ENCODE measurements at places on chromosomes 6 and 20.

DNA sequence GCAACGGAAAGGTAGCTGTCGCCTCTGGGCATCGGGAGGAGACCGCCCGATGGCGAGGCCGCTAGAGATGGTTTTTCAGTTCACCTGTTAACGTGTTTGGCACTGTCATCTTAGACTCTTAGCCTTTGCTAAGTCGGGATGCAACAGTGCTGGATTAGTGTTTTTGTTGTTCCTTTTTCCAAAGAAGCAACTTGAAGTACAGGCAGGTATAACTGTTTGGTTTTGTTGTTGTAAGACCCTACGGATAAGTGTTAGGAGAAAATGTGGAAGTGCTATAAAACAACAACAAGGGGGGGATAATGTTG lies 723 bp downstream of the MANEA start:
- no peak for DNase-seq

GRCh38 chr20:2101057-2101864 lies at the start of gene STK35:
Gene STK35, plus strand, starts transcription at chr20:2101827. Its CDS starts 55 bp downstream, at chr20:2101882.
- peak; percentile 65 for DNase-seq

DNA sequence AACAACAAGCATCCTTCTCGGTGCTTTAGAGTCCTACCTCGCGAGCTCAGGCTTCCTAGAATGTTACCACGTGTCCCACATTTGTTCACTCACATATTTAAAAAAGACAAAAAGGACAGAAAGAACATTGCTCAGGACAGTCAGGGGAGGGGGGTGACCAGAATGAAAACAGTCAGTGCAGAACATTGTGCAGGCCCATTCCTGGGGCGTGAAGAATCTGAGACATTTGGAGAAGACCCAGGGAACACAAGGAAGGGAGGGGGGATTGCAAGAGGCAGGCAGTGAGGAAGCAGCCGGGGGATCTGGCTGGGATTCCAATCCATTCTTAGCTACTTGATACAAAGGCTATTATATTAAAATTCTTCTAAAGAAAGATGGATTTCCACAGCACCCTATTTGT lies 270.4 kb upstream of the CITED2 start:
- no peak for DNase-seq

DNA sequence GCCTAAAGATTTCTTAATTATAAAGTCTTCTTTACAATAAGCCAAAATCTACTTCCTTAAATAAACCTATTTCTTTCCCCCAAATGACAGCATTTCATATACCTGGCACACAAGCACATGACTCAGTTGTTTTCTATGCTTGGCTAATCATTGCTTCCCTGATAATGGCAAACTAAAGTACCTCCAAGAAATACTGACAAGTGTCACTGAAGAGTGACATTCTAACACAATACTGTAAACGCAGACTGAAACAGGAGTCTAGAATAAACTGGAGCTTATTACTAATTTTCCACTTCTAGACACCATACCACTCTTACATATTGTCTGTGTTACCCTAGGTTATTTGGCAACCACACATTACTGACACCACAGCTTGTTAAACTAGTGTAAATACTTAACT lies 14.3 kb downstream of the SYNCRIP start:
- DNase-seq, result no peak

GRCh38 chr6:120786256-120786655 lies 548.0 kb downstream of the TBC1D32 start:
- no peak for DNase-seq

DNA sequence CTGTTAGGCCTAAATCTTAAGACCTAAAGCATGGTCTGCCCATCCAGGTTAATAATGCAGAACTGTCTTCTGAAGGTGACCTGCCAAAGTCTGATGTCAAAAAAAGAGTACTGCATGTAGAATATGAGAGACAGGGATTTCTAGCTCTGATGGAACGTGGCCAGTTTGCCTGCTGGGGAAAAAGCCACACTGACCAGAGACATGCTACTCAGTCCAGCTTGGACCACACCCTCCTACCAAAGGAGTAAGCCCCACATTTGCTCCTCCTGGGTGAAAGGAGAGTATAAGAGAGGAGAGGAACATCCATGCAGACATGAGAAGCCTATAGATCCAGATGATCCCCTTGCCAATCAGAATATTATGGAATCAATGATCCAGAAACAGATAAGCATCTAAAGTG lies 229.9 kb upstream of the RUNX2 start:
- DNase-seq, result no peak

DNA sequence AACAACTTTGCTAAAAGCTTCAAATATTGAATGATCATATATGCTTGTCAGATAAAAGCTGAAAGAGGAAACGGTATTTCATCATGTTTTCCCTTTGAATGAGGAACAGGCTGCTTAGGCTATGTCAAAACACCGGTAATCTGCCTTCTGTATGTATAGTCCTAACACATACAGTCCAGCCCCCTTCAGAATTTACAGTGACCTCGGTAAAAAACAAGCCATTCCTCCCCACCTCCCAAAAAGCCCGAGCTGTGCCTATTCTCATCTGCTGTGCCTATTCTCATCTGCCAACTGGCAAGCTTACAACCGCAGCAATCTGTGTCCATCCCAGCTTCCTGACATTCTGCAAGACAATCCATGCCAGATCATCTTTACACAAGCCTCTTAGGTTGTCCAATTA lies 26.8 kb upstream of the UBE2J1 start:
- no peak for DNase-seq

Measured in NCI-H1436 (cell line).